ENCODE measurements at places on chromosomes 6 and 20.

GRCh38 chr6:89564752-89565427 is 73.7 kb downstream of the LYRM2 start:
- no peak for DNase-seq

DNA sequence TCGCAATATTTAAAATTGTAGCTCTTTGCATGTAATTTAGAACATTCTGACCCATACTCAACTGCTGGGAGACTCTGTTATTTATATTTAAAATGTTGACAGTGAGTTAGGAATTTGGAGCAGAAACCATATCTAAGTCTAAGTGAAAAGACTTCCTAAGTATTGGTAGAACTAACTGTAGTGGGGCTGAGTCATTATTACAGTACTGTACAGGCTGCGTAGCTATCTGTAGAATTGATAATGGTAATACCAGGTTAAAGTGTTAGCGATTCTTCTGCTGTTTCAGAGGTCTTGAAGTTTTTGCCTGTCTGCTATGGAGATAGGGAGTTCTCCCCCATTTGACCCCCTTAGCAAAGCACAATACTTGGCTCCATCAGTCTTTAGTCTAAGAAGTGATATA is 3.6 kb downstream of the TOP1 start:
- no peak for DNase-seq

DNA sequence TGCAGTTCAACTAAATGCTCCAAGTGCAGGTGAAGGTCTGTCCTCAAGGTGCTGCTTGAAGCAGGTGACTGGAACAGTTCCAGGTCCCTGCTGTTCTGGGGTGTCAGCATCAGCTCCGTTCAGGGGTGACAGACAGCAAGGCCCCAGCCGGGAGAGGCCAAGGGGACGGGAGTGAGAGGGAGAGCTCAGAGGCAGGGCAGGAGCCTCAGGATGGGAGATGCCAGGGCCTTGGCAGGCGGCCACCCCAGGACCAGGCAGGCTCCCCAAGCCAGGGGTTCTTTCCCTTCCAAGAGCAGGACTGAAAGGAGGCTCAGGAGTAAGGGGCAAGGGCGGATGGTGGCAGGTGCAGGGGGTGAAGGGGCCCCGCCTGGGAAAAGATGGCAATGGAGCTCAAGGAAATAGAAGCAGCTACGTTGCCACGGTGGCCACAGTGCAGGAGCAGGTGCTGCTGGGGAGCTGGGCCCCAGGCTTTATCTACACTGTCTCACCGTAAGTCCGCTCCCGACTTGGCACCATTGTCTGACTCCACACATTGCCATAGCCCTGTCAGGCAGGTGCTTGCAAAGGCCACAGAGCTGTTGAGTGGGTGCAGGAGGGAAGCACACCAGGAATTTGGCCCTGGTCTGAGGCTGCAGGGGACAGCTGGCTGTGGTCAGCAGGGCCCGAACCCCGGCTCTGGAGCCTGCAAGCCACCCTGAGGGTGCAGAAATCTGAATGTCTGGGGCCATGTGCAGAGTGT is 43.1 kb downstream of the ERMARD start:
- no peak for DNase-seq

DNA sequence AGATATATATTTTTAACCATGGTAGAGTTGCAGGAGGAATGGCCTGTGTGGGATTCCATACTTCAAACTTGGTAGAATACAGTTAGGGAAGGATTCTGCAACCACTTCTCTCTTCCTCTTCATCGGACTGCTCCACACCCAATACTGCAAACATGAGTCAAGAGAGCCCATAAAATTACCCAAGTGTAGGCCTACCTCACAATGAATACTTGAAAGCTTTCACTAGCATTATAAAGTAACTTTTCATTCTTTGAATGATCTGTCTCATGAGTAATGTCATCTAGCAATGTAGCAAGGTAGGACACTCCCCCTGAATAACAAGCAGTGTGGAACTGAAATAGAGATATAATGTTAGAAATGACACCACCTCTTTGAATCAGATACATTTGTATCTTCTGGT is 79.4 kb downstream of the FOXC1 start:
- DNase-seq = no peak

DNA sequence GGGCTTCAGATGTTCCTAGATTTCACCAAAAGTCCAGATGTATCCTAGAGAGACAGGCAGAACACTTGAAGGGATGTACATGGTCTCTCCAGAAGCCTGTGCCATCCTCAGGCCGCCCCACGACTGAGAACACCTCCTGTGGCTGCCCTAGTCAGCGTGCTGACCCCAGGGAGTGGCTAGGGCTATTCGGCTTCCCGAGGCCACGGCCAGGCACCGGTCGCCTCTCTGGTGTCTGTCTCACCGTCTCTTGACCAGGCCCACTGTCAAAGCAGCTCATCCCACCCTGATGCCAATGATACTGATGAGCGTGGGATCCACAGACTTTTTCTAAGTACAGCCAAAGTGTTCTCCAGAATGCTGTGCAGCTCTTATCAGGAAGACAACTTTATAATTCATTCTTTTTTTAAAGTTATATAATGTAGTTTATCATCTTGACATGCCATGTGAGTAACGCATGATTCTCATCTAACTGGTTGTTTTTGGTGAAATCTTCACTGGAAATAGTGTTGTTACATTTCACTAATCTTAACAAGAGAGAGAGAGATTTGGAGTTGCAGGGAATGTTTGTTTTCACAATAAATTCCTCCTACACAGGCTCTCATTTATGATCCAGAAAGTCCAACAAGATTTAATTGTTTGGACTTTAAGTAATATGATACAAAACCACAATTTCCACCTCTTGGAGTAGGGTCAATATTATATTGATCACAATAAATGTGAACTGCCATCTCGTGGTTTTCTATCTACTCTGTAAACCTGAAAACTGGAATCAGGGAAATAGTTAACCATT is 41.7 kb upstream of the KLHL31 start:
- no peak for DNase-seq

GRCh38 chr20:46230106-46230491 is 78.2 kb downstream of the CDH22 start:
- DNase-seq = no peak

All from skeletal muscle cell (primary cell).